ENCODE measurements at places on chromosomes 13 and 19.

GRCh38 chr13:72462166-72462565 is 265.3 kb downstream of the MZT1 start:
- no peak for DNase-seq

DNA sequence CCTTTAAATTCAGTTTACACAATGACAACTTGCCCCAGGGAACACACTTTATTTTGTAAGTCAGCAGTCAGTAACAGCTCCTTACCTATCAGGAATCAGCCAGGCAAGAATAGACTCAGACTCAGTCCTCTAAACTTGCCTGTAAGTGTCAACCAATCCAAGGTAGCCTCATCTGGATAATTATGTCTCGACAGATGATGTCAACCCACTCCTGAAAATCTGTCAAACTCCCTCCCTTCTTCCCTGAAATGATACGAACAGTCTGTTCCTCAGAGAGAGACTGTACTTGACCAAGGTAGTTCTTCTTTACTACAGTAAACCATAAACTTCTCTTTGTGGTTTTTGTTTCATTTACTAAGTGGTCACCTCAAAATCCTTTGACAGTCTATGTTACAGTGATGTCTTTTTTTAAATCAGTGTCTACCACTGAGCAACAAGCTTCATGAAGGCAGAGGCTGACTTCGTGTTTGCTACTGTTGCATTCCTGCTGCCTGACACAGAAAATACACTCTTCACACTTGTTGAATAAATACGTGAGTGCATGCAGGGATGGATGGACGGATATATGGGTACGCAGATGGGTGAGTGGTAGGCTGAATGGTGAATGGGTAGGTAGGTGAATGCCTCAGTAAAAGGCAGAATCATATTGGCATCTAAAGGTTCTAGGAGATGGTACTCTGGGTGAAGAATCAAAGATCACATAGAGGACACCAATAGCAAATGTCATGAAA is 17.5 kb upstream of the FREM2 start:
- DNase-seq: no peak

DNA sequence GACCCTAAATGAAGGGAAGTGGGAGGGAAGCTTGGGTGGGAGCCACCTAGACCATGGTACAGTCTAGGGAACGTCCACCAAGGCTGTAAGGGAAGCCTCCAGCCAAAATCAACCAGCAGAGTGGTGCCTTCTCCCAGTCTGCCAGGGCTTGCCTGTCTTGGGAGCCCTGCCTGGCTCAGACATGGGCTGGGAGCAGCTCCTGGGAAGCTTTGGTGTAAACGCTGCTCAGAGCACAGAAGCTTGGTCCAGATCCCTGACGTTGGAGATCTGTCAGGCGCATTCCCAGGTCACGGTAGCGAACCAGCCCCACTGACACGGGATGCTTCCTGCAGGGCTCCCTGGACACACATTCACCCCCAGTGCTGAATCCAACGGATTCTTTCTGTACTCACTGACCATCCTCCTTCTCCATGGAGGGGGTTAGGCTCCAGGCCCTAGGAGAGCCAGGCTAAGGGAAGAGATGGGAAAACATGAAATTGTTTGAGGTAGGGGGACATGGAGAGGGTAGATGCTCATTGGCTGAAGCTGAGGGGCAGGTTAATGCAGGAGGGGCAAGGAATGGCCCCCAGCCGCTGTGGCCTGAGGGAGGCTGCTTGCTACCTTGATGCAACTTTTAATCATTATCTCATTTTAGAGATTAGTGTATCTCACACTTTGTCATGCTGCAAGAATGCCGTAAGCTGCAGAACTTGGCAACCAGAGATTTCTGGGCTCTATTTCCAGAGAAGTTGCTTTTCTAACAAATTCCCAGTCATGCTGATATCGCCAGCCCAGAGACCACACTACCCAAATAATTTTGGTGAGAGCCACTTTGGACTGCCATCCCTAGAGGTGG is 195.8 kb downstream of the UQCRFS1 start:
- DNase-seq: no peak

GRCh38 chr13:31192306-31192705 is 7.5 kb upstream of the B3GLCT start:
- no peak for DNase-seq

GRCh38 chr13:92418818-92419412 is 807.7 kb upstream of the GPC6 start:
- DNase-seq: no peak

GRCh38 chr19:57242821-57243220 is 2.4 kb downstream of the ZNF805 start:
- DNase-seq: no peak

GRCh38 chr19:56324436-56324835 is 9.8 kb upstream of the ZSCAN5A start:
- DNase-seq: no peak

DNA sequence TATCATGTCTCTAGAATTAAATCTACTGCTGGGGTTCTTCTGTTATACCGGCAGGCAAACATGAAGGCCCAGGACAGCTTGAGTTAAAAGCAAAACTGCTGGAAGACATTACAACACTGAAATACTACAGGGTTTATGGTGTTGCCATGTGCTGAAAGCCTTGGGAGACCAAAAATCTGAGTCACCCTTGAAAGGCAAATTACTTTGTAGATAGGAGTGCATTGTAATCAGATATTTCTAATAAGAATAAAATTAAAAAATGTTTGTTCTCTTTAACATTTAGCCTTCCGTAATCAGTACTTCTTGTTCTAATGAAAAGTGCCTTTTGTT is 181.3 kb downstream of the PCDH9 start:
- no peak for DNase-seq

DNA sequence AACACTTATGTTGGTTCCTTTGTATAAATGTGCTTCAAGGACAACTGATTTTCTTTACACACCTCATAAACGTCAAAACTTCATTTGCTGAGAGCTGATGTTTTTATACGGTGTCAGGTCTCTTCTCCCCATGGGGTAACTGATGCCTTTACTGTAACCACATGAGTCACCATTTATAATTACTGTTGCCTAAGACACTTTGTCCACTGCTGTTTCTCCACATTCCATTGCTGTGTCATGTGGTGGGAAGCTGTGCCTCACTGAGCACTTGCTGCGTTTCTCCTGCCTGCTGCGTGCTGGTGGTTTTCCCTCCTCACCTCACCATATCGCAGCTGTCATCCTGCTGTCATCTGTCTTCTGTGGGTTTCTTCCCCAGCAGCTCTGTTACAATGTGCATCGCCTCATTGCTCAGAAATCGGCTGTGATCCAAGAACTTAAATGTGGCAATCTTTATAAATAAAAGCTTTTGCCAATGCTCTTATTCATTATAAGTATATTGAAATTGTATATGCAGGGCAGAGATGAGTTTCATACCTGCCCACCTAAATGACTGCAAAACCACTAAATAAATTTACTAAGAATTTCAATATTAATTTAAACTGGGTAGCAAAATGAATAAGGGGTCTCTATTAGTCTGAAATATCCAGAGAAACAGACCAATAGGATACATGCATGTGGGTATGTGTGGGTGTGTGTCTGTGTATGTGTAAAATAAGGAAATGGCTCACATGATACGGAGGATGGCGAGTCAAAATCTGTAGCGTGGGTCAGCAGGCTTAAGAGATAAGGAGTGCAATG is 547.0 kb upstream of the SLITRK5 start:
- DNase-seq: no peak

DNA sequence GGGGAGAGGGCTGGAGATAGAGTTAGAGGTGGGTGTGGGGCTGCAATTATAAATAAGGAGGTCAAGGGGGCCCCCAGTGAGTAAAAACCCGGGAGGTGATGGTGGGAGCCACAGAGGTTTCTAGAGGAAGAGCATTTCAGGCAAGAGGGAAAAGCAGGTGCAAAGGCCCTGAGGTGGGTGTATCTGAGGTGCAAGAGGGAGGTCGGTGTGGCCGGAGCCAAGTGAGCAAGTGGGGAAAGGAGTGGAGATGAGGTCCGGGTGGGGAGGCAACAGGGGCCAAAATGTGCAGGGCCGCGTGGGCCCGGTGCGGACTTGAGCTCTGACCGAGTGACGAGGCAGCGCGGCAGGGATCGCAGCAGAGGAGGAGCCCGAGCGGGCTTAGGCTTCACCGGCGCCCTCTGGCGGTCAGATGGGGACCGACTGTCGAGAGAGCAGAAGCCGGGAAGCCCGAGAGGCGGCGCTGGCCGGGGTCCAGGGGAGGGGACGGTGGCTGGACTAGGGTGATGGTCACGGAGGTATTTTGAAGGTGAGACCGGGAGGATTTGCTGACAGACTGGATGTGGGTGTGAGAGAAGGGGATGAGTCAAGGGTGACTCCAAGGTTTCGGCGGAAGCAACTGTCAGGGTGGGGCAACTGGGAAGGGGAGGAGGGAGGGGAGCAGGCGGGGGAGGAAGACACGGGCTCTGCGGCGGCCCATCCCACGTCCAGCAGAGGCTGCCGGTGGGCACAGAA is 17.7 kb upstream of the SPACA4 start:
- peak; percentile 94 for DNase-seq

- DNase-seq: no peak
Observed at GRCh38 chr13:108551674-108552073, 77.7 kb upstream of the MYO16 start.

GRCh38 chr13:20151612-20152011 is 9.2 kb downstream of the GJA3 start:
- no peak for DNase-seq

- DNase-seq: peak; percentile 75
Observed at GRCh38 chr19:49506575-49507105, 5.8 kb upstream of the FCGRT start.

DNA sequence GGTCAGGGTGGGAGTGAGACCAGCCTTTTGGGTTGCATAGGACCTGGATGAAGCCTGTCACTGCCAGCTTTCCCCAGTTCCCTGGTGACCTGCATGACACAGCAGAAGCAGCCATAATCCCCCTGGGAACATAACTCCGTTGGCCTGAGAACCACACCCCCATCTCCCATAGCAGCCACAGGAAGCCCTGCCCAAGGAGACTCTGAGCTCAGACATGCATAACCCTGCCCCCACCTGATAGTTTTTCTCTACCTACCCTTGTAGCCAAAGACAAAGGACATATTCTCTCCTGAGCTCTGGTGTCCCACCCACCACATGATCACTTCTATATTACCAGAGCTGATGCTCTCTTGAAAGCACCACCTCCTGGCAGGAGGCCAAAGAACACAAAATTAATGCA is 413.5 kb upstream of the HTR2A start:
- DNase-seq: no peak

DNA sequence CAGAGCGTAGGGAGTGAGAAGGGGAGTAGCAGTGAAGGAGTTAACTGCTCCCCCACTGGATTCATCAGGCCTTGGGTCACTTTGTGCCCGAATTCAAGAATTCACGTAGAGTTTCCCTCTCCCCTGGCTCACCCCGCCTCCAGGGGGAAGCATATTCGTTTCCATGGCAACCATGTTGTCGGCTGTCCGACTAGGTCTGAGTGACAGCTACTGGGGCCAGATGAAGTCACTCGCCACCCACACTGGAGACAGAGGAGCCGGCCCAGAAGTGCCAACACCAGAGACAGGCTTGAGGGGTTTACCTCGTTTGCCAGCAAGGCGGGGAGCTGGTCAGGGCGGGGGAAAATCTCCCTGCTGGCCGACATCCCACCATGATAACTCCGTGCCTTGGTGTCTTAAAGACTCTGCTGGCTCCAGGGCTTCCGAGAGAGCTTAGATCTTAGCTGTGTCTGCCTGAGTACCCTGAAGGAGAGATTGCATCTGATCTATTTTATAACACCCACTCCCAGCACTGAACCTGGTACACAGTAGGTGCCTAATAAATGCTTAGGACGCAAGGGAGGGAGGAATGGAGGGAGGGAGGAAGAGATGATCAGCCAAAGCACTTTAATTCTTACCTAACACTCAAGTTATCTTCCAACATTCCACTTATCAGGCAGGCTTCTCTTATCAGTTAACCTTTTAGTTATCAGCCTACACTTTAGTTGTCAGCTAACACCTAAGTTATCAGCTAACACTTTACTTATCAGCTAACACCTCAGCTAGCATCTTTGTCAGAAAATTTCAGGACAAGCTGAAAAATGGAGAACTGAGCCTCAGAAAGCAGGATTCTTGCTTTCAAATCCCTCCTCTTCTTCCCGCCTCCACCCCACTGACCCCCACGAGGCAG is 57.2 kb upstream of the ZNRF4 start:
- peak; percentile 55 for DNase-seq

DNA sequence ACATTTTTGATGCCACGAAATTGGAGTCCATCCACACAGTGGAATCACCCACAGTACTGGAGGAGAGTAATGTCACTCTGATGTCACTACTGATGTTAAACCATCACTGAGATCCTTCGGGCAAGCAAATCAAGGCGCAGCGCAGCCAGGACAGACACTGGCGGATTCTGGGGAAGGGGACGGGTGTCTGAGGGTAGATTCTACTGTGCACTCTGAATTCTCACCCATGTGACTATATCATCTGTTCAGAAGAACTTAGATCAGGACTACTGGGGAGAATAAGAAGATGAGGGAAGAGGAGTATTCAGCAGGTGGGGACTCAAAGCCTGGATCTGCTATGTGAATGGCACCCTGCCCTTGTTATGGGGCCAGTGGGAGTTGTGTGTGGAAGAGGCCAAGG is 12.6 kb upstream of the SIGLEC6 start:
- no peak for DNase-seq

DNA sequence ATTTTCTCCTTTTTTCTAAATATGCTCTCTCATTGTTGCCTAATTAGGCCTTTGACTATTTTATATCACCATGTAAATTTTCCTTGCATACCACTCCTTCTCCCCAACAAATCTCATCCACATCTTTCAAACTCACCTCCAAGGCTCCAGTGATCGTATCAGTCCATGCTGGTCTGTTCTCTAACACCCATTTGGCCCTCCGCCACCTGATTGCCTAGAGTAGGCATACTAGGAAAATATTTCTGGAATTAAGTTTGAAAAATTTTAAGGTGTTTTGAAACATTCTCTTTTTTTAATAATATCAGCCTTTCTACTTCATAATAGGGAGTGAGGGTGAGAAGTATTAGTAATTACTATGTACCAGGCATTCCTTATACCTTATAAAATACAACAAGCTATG is 473.9 kb downstream of the FGF9 start:
- no peak for DNase-seq

DNA sequence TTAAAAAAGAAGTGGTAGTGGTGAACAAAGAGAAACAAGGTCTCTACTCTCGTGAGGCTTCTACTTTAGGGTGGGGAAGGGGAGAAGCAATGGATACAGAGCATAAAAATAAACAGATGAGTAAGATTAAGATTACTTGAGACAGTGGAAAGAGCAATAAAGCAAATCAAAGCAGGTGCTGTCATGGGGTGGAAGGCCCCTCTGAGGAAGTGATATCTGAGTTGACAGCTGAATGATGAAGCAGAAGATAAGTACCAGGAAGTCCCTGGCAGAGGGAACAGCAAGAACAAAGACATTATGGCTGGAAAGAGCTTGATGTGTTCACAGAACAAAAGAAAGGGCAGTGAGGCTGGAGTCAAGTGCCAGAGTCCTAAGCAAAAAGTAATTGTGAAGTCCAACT is 221.8 kb downstream of the ENOX1 start:
- DNase-seq: no peak

DNA sequence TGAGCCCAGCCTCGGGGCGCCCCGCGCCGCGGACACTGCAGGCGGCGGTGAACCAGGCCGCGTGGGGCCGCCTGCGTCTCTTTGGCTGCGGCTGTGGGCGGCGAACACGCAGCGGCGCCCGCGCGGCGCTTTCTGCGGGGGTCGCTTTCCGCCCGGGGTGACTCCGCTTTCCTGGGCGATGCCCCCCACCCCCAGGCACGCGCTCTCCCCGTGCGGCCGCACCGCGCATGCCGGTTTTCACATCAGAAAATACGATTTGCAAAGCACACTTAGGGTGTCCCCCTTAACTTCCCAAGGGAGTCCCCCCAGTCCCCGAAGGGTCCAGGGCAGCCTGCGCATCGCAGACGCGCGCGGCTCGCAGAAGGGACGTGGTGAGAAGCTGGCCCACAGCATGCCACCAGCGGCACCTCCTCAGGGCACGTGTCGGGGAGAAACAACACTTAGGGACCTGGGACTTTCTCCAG is 5.3 kb downstream of the F7 start:
- no peak for DNase-seq

Data from endothelial cell (in vitro differentiated cells).